ENCODE measurements at places on chromosomes 12 and 14.

DNA sequence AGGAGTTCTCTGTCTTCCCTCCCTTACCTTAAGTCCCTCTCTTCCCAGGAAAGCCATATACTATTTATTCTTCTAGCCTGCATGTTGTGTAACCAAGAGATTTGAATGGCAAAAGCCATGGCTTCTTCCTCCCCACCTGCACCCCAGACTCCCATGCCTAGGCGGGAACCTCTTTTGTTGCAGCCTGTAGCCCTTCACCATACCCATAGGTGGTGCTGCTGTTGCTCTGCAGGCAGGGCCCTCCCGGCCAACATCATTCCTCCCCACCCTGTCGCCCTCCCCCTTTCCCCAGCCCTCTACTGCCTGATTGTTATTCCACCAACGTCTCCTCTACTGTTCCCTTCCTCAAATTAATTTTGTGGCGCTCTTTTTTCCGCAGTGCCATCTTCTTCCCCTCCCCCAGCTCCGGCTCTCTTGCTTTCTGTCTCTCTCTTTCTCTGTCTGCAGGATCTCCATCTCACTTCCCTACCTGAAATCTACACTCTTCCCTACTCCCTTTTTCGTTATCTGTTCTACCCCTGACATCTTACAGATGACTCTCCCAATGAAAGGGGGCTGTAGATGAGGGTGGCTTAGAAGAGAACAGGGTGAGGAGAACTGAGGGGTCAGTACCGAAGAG lies 13.8 kb downstream of the NGDN start:
- DNase-seq: no peak

DNA sequence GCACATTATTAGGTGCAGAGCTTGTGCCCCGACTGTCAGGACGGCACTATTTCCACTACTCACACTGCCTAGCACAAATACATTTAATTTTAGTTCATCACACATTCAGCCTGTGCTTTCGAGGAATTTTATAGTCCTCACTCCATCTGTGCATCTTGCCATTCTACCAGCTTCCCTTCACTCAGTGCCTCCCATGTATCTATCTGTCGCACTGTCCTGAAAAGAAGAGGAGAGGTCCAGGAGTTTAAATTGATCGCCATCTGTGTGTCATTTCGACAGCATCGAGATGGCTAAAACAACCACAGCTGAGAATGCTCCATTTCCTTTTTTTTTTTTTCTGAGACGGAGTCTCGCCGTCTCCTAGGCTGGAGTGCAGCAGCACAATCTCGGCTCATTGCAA lies 97.6 kb upstream of the FOXN3 start:
- no peak for DNase-seq

GRCh38 chr14:31270196-31270772 lies 62.7 kb upstream of the HECTD1 start:
- DNase-seq: no peak

DNA sequence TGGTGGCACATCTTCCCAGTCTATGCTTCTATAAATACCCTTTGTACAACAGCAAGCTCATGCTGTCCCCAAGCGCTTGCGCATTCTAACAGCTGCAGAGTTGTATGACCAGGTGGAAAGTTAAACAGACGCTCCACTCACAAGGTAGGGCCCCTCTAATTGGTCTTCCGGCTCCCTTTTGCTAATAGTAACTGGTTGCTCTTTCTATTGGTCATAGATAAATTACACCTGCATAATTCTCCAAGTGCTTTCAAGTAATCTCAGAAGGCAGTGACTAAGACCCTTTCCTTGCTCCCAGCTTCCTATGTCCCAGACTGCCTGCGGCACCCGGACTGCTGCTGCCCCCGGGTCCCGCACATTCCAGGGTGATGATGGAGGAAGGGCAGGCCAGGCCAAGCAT lies 6.1 kb upstream of the TSPAN9 start:
- no peak for DNase-seq

DNA sequence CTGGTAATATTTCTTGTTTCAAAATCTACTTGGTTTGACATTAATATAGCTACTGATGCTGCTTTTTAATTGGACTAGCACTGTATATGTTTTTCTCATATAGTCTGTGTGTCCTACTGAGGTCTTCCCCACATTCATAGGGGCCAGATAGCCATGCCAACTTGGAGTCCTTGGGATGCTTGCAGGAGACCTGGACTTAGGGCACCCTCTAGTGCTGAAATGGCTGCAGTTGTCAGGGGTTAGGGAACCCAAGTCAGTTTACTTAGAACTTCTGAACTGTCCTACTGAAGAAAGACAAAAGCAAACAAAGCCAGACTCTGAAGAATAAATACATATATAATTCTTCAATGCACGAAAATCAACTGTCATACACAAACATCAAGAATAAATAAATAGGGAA lies 279.9 kb upstream of the SYT1 start:
- no peak for DNase-seq
